D341Med (cell line): ENCODE measurements at places on chromosomes 11 and 22.

GRCh38 chr11:36034551-36035331 lies 90.9 kb downstream of the LDLRAD3 start:
- DNase-seq = no peak

DNA sequence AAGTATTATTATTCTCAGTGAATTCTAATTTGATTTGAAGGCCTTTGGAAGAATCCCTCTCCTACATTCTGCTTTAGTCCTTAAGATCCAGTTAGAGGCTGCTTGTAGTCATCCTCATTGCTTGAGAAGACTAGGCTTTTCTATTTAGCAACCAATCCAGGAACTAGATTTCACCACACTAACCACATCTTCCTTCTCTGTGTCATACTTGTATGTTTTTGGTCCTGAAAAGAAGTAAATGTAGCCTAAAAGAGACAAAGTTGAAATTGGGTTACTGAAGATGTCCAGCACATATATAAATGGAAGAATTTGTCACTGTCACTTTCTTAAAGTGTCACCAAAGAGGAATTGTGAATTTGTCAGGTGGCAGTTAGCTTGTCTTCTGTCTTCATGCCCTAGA lies 46.6 kb upstream of the MMP7 start:
- no peak for DNase-seq

DNA sequence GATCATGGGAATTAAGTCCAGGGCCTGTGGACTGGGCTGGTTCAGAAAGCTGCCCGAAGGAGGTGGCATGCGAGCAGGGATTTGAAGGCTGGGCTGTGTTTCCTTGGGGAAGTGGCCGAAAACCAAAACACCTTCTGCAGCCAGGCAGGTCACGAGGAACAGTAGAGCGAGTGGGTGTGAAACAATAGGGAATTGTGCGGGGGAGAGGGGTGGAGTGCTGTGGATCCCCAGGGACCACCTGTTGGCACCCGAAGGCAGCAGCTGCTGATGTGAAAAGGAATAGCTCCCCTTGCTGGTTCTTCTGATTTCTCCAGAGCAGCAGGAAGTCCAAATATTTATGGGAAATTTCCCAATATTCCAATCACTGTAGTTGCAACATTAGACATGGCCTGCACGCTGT lies 24.6 kb downstream of the TP53I11 start:
- no peak for DNase-seq

DNA sequence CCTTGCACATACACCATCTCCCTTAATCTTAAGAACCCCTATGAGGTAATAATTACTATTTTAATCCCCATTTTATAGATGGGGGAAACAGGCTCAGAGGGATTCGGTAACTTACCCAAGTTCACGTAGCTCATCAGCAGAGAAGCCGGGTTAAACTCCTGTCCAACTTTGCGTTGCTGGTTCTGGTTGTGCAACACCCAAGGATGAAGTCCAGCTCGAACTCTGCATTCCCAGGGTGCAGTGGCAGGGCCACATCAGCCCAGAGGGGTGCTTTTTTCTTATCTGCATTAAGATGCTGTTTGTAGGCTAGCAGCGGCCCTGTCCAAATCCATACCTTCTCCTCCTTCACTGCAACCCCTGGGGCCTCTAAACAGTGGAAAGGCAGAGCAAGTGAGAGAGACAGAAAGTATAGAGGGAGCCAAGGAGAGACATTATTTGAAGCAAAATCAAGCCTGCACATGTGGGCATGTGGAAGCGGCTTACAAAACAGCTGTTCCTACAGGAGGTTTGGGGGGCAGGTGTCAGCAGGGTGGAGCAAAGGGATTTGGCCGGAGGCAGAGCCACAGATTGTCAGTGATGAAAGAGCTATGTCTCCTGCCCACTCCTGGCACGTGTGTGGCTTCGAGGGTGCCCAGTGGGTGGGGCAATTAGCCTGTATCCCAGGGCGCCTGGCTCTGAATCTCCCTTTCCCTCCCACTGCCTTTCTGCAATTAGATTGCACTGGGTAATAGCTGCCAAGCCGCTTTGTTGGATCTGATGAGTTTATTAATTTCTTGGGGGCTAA lies 129.5 kb upstream of the TBCEL start:
- peak; percentile 76 for DNase-seq

DNA sequence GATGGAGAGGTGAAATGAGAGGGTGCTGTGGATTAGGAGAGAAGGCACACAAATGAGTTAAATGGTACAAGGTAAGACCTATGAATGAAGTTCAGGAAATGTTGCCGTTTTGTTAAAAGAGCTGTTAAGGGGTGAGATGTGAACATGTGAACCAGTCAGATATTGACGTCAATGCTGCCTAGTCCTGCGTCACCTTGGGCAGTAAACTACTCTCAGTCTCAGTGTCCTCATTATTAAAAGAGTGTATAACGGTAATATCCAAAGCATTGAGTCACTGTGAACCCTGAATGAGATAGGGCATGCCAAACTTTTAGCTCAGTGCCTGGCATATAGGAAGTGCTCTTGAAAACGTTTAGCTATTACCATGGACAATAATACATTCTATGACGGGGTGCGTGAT lies 32.4 kb upstream of the SORL1-AS1 start:
- DNase-seq = no peak

GRCh38 chr22:32558681-32559355 lies 84.2 kb downstream of the FBXO7 start:
- DNase-seq = no peak

DNA sequence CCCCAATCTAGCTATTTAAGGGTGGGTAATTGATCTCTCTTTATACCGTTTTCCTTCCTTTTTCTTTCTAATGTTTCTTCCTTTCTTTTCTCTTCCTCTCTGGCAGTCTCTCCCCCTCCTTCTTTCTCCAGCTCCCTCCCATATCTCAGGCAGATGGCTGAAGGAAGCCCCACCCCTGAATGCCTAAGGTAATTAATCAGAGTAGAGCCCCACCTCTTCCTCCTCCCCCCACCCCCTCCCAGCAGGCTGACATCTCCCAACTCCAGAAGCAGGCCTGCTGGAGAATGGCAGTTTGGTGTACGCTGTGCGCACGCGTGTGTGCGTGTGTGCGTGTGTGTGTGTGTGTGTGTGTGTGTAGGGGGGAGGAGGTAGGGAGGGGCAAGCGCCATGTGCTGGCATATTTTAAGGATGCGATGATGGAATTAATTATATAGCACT lies 122.6 kb downstream of the APOL5 start:
- DNase-seq = peak; percentile 91

- DNase-seq = no peak
Measured at GRCh38 chr11:35290876-35291275, 128.5 kb downstream of the SLC1A2 start.

DNA sequence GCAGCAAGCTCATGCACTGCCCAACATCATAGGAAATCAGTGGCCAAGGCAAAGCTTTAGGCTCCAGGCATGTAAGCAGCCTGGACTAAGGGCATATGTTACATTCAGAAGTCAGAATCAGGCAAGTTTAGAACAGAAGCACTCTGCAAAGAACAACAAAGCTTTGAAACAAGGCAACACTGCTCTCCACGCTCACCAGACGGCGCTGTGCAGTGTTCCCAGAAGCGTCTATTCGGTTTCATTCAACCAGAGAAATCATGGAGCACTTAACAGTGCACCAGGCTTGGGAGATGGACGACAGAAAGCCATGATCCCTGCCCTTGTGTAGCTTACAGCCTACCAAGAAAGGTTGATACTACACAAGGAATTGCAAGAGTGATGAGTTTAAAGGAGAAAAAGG lies 555.8 kb downstream of the BUD13 start:
- DNase-seq = peak; percentile 63

DNA sequence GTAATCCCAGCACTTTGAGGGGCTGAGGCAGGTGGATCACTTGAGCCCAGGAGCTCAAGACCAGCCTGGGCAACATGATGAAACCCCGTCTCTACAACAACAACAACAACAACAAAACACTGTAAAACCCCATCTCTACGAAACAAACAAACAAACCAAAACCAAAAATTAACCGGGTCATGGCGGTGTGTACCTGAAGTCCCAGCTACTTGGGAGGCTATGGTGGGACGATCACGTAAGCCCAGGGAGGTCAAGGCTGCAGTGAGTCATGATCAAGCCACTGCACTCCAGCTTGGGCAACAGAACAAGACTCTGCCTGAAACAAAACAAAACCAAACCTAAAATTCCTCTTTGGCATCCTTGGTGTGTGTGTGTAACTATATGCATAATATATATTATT lies 7.0 kb upstream of the POLA2 start:
- no peak for DNase-seq

DNA sequence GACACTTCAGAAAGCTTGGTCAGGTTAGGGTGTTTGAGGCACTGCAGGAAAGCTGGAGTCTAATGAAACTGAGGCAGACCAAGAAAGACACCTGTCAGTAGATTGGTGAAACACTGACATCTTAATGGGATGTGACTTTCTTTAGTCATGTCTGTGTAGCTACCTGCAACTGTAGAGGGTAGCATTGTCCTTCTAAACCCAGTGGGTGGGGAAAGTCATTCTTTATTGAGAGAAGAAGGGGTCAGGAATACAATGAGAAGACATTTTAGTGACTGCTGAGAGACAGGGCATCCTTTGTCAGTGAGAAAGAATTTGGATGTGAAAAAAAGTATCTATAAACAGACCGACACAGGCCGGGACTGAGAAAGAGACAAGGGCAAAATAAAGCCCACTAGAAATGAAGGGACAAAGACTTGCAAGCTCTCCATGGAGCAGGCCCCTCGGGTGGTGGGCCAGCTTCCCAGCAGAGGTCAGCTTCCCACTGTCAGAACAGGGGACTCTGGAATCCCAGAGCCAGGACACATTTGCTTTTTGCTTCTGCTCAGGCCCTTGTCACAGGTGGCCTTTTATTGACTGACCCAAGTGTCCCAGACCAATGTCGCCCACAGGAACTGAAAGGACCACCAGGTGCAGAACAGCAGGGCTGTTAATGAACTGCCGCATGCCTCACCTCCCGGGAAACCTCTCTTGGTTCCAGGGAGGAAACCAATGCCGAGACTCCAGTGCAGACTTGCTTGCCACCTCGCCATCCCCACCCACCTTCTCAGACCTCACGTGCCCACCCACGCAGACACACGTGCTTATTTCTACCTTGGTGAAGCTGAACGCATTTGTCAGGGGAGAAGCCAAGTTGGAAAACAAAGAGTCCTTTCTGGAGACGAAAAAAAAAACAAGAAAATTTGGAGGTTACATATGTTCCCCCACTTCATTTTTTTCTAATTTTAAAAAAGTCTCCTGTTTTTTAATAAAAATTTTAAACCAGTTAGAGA lies 212.8 kb downstream of the TENM4 start:
- no peak for DNase-seq

- DNase-seq = no peak
Measured at GRCh38 chr11:100684101-100685065, 2.7 kb upstream of the ARHGAP42 start.

GRCh38 chr11:100878474-100878873 lies 191.4 kb downstream of the ARHGAP42 start:
- DNase-seq = no peak

GRCh38 chr22:50403701-50404101 lies 60.6 kb downstream of the PPP6R2 start:
- peak; percentile 26 for DNase-seq
